Urinary bladder (tissue), 4 donors: ENCODE measurements at places on chromosomes 13 and 19.

- DNase-seq, result no peak
Observed at GRCh38 chr13:39810091-39810877, 154.8 kb downstream of the COG6 start.

DNA sequence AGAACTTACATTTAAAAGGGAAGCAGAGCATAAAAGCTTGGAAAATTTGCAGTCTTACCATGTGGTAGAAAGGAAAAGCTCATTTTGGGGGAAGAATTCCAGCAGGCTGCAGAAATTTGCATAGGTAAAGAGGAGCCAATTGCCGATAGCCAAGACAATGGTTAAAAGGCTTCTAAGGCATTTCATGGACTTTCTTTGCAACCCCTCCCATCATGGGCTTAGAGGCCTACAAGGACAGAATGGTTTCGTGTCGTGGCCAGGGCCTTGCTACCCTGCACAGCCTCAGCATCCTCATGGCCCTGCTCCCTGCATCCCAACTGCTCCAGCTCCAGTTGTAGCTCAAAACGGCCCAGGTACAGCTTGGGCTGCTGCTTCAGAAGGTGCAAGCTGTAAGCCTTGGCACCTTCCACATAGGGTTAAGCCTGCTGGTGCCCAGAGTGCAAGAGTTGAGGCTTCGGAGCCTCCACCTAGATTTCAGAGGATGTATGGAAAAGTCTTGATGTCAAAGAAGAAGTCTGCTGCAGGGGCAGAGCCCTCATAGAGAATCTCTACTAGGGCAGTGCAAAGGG is 420.3 kb downstream of the PCDH17 start:
- no peak for DNase-seq

GRCh38 chr13:35818633-35819067 is 312.5 kb downstream of the DCLK1 start:
- DNase-seq, result no peak

DNA sequence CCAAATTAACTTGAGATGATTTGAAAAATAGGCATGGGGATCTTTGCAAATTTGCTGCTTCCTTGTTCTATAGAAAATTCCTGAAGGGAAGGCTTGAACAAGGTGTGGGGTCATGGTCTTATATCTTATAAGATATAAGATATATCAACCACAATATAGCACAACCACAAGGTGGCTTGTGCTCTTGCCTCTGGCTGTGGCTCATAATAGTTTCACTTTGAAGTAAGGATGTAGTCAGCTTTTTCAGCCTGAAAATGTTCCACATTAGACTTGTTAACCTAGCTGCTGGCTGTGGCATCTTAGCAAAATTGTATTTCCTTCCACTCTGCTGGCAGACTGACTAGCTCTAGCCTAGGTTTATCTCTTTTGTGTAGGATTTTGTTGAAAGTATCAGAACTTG is 169.7 kb downstream of the KLF5 start:
- DNase-seq, result no peak

GRCh38 chr19:703651-704446 is 4.9 kb upstream of the PALM start:
- no peak for DNase-seq

DNA sequence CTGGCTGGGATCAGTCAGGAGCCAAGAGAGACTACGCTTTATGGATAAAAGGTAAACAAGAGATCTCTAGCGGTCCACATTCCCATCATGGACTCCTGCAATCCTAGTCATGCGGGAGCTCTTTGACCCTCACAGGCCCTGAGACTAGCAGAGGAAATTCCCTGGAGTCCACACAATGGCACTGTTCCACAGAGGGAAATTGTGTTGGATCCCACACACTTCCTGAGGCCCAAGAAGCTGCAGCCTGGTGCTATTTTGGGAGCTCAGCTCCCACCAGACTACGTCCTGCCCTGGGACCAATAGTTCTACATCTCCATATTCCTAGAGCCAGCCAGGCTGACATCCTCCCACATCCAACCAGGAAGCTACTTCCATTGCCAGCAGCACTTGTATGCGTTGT is 2358.4 kb downstream of the PCDH9 start:
- no peak for DNase-seq

DNA sequence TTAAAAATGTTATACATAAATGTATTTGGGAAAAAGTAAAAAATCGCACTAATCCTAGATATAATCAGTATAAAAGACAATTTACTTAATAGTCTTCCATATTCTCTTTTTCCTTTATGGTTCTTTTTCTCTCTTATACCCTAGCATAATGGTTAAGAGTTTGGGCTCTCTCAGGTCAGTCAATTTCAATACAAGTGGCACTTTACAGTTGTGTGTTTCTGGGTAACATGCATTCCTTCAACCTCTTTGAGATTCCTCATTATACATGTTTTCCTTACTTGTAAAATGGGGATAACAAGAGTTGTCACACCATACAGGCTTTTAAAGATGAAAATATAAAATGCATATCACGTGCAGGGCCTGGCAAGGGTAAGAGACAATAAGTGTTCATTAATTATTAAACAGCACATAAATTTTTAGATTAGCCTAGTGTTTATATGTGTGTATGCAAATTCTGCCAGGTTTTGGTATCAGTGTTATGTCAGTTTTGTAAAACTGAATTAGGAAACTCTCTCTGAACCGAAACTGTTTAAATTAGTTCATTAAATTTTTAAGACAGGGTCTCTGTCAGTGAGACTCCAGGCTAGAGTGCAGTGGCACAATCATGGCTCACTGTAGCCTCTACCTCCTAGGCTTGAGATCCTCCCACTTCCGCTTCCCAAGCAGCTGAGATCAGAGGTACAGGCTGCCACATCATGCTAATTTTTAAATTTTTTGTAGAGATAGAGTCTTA is 49.8 kb downstream of the ELF1 start:
- no peak for DNase-seq

DNA sequence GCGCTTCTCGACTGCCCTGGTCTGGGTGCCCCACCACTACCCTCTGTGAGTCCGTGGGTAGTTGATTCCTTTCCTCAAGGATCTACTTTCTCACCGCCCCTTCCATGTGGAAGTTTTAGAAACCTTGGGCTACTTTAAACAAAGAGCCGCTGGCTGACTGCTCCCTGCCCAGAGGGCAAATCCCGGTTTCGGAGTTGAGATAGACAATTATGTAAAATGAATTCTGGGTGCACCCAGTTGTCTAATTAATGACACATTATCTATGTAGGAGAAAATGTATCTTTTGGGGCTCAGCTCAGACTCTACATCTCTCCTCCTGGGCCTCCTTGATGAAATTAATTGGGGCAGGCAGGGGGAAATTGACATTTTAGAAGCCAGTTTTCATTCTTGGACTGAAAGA is 305.4 kb downstream of the UQCRFS1 start:
- no peak for DNase-seq

GRCh38 chr19:55339889-55340783 is 460 bp downstream of the KMT5C start:
- DNase-seq, result no peak

DNA sequence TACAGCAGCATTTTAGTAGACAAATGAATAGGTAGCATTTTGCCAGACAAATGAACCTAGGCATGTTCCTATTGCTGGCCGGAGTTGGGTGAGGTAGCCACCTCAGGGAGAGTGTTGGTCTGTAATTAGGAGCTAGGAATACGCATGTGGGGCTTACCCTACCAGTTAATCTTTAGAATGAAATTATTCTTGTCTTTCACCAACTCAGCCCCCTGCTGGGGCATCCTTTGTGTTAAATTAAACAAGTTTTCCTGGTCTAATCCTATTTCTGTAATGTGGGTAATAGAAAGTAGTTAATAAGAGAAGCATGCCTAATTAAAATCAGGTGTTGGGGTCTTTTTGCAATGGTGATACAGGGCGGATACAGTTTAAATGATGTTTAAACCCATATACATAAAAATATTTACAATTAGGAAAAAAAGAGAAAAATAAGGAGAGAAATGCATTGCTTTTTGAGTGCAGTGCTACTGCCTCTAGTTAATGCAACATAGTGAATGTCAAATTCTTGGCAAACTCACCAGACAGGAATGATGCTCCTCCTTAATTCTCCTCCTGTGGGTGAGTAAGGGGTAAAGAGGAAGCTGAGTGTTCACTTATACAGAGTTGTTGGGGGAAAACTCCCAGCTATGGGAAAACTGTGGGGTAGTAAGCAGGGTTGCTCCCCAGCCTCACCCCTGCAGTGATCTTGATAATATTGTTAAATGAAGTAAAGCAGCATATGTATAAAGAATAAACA is 276.4 kb upstream of the EDNRB start:
- no peak for DNase-seq

DNA sequence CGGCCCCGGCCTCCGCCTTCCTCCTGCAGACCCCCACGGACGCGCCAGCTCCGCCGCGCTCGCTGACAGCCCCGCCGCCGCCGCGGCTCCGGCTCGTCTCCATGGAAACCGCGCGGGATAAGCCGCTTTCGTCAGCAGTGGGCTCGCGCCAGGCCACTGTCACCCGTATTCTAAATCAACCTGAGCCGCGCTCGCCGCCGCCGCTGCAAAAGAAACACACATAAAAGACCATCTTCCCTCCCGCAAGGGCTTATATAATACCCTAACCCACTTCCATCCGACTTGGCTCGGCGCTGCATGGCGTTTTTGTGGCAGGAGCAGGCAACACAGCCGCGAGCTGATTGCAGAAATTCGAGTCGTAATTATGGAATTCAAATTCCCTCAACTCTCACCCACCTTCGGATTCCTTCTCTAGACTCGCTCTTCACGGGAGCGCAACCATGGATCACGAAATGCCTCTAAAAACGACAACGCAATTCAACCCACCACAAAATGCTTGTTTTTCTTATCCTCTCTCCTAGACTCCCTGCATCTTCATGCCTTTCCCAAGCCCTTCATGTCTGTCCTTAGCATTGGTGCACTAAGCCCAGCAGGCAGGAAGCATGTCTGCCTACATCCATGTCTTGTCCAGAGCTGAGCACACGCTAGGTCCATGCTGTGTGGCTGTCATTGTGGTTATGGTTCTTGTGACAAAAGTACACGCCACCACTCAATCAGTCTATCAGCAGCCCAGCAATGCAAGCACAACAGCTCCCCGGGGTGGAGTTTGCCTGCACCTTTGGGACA is at the start of gene AMER2:
Gene AMER2 (minus strand): TSS at position 772 of the 786 bp plus-strand sequence. CDS start 669 bp downstream, at position 103.
- DNase-seq, result peak; percentile 35

DNA sequence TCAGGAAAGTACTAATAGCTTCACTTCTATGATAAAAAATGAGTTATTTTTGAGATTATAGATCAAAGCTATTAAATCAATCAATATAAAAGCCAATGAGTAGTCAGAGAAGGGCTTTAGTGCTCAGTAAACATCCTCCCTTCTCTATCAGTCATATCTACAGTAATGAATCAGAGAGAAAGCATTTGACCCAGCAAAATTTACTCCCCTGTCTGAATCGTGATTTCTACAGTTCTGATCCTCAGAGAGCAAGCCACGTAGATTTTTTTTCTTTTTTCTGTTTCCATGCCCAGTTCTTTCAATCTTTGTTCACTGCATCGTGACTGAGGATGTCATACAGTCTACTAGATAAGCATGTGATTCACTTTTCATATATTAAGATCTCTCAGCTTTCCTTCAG is 16.2 kb upstream of the MBNL2 start:
- DNase-seq, result no peak

DNA sequence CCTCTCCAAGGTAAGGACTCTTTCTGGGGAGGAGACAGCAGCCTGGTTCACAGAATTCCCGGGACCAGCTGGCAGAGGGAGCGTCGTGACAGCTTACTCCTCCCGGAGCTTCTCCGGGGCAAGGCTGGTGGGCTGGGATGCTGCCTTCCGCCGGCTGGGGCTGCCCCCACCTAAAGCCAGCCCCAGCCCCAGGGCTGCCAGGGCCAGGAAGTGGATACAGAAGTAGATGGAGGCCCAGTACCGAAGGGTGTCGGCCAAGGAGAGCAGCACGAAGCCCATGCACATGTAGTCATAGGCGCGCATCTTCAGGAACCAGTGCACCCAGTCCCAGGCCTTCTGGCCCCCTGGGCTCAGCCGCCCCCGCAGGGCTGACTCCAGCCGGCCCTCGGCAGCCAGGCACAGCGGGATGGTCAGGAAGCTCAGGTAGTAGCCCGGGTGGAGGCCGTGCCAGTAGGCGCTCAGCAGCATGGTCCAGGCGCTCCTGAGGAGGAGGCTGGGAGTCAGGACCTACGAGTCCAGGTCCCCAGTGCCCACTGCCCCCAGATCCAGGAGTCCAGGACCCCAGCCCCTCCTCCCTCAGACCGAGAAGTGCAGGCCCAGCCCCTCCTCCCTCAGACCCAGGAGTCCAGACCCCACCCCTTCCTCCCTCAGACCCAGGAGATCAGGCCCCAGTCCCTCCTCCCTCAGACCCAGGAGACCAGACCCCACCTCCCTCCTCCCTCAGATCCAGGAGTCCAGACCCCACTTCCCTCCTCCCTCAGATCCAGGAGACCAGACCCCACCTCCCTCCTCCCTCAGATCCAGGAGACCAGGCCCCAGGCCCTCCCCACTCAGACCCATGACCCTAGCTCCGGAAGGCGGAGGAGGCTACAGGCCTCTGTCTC is 1.2 kb upstream of the TMC4 start:
- DNase-seq, result no peak
